ENCODE measurements at places on chromosomes 3 and 15.

GRCh38 chr3:170465955-170466354 lies 47.3 kb downstream of the CLDN11 start:
- no peak for DNase-seq

GRCh38 chr3:62872318-62872717 lies 2.9 kb downstream of the CADPS start:
- DNase-seq = no peak

GRCh38 chr3:184570489-184570888 lies 8.9 kb downstream of the EPHB3 start:
- no peak for DNase-seq

DNA sequence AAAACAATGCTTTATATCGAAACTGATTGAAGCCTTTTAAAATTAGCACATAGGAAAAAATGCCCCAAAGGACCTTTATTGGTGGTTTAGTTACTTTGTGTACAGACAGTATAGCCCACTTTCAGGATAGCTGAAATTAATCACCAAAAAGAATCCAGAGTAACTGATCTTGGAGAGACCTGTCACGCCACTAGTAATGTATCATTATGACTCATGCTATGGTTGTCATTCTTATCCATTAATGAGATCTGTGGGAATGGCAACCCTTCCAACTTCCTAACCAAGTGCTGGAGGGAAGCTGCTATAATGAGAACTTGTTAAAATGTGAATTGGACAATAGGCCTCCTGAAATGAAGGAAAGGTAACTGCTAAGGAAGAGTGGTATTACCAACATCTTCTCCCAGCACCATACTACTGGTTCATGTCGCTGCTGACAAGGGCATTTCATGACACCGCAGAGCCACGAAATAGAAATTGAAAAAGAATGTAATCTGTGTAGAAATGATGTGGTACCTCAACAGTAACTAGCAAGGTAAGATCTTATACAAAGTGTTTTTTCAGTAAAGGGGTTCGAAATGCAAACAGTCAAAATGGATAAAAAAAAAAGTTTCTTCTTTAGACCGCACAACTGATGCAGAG lies 7.1 kb upstream of the EMC4 start:
- no peak for DNase-seq

- peak; percentile 11 for DNase-seq
Observed at GRCh38 chr3:184874709-184875644, 63.0 kb downstream of the VPS8 start.

GRCh38 chr3:125067225-125067624 lies 11.4 kb upstream of the HEG1 start:
- no peak for DNase-seq

DNA sequence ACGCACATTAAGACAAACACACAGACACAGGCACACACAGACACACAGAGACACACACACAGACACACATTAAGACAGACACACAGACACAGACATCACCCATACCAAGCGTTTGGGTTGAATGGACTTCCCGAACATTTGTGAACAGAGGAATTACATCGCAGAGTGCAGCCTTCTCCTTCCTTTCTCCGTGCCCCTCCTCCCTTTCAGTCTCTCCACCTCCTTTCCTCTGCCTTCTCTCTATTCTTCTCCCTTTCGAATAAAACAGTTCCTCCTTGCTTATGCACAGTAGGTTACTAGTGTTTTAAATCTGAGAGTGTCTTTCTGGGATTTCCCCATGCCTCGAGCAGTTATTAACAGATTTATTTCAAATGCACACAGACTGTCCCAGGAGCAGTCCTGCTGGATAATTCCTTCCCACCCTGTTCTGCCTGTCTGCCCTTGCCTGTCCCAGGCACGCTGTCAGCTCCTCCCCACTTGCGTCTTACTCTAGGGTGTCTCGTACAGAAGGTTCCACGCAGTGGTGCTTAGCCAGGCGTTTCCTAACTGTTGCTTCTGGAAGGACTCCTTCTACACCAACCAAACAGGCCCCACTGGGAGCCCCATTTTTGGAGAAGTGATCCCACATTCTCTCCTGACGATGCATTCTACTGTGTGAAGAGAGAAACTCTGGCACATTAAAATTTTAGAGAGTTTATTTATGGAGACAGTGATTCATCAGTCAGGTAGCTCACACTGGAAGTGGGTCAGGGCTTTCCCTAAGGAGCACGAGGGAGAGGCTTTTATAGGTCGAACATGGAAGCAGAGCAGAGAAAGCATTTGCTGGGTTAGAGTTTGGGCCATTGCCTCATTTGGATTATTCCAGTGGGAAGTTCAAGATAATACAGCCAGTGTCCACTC lies 163.8 kb downstream of the SV2B start:
- DNase-seq = peak; percentile 28

DNA sequence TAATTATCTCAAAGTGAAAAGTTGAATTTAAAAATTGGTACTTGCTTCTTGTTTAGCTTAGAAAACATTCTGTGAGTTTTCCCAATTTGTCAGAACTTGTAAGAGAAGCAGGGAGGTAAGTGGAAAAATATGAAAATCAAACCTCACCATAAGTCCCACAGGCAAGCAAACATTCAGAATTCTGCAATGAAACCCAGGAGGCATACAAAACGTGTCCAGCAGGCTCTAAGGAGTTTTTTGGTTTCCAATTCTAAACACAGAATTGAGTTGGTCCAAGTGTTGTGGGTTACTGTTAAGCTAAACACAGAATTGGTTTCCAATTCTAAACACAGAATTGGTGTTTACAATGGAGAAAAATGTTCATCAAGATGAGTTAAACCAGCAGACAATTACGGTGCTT lies 27.1 kb upstream of the ACKR4 start:
- no peak for DNase-seq

GRCh38 chr3:111667621-111668239 lies 72.6 kb upstream of the ZBED2 start:
- DNase-seq = peak; percentile 41

- DNase-seq = no peak
Observed at GRCh38 chr3:13013994-13014754, 59.1 kb downstream of the IQSEC1 start.

- peak; percentile 71 for DNase-seq
Observed at GRCh38 chr15:92617549-92618520, 37.7 kb downstream of the FAM174B start.

DNA sequence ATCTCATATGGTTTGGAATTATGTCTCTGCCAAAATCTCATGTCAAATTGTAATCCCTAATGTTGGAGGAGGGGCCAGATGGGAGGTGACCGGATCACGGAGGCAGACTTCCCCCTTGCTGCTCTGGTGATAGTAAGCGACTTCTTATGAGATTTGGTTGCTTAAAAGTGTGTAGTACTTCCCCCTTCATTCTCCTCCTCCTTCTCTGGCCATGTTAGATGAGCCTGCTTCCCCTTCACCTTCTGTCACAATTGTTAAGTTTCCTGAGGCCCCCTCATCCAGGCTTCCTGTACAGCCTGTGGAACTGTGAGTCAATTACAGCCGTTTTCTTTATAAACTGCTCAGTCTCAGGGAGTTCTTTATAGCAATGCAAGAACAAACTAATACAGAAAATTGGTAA lies 51.1 kb downstream of the NEDD4 start:
- DNase-seq = no peak

- DNase-seq = peak; percentile 74
Observed at GRCh38 chr3:34683851-34684250, 885.4 kb downstream of the PDCD6IP start.

GRCh38 chr3:128845119-128845777 lies 34.2 kb upstream of the ACAD9 start:
- no peak for DNase-seq

- DNase-seq = no peak
Observed at GRCh38 chr15:47768735-47769134, 51.4 kb downstream of the SEMA6D start.

DNA sequence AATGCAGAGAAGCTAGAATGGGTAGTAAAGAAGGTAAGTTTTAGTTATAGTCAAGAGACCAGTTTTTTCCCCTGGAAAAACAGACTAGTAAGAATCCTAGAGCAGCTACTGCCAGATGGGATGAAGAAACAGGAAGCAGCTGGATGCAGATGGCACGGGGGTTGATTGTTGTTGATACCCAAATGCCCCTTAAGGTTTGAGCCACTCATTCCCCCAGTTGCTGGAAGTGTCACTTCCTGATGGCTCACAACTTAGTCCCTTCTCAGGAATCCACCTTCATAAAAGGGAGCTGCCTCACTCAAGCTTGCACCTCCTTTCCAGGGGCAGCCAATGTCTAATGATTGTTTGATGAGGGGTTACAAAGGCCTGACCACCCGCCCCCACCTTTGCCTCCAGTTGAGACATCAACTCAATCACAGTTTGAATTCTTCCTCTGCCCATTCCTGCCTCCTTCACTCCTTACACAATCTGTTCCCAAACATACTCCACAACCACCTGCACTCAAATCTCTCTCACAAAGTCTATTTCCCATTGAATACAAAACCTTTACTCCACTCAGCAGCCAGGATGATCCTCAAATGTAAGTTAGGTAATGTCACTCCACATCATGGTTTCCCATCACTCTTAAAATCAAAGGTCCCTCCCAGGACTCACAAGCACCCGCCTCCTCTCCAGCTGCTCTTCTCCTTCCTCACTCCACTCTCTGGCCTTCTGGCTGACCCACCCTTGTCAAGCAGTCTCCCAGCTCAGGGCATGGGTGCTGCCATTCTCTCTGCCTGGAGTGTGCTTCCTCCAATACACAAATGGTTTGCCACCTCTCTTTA lies 450.1 kb upstream of the THBS1 start:
- DNase-seq = no peak

DNA sequence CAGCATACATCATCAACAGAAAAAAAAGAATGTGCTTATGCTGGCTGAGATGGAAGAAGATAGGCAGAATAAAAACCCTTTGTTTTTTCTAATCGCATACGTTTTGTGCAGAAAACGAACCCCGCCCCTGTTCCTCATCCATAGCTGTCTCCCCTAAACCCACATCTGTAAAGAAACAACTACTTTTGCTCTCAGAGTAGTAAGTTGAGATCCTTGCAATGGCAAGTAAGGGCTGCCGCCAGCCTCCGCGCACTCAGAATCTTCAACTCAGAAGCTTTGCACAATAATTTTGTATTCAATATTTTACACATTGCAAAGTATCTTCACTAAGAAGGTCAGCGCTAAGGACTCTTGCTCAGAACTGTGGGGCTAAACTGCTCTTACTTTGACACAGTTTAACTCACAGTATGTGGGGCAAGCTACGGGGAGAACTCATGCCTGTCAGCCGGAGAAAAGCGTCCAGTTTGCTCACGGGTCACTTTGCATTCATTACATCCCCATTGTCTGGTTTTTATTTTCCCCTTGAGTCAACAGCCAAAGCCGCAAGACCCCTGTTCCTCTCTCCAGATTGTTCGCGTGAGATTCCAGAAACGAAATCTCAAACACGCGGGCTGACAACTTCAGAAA lies 1.0 kb downstream of the LYSMD4 start:
- no peak for DNase-seq

DNA sequence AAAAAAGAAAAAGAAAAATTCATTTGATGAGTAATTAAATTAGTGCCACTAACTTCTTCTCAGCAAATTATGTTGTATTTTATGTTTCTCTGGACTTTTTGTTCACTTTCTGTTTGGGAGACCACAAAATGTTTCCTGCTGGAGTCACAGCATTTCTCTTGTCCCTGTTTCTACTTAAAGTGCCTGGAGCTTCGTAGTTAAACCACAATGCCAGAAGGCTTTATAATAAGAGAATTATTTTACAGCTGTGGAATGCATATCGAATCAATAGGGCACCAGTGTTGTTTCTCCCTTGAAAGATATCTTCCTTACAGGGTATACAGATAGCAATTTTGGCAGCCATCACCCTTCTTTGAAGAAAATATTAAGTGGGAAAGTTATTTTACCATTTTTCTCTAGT lies 3.2 kb downstream of the DTWD1 start:
- DNase-seq = no peak

DNA sequence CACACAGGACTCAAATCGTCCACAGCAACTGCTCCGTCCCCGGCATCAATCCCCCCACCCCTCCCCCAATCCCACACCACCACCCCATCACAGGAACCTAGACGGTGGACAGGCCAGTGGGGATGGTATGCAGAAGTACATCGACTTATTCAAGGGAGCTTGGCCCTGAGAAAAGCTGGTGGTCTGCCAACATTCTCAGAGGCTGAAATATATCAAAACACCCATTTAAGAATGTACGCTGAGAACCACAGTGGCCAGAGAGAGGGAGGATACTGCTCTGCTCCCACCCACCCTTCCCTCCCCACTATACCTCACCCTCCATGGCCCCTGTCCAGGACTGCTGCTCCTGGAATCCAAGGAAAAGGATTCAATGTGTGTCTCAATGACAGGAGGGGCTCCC lies 12.4 kb upstream of the USP3 start:
- no peak for DNase-seq

- DNase-seq = no peak
Observed at GRCh38 chr3:72355168-72355567, 493.1 kb downstream of the SHQ1 start.

DNA sequence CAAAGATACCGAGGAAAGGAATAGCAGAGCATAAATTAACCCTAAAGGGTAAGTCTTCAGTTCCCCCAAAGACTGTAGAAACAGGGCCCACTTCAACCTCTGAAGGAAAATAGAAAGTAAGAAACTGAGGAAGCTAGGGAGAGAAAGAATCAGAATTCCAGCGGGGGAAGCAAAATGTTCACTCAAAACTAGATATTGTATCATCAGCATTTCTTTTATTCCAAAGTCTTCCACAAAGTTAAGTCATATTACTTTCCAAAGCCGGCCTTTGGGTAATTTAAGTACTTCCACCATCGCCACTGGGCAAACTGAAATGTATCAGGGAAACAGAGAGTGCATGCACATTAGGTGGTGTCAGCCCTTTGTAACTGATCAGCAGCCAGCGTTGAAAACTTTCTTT lies 88.3 kb downstream of the RSL24D1 start:
- DNase-seq = no peak

GRCh38 chr15:66389859-66390381 lies 3.2 kb downstream of the MAP2K1 start:
- no peak for DNase-seq

DNA sequence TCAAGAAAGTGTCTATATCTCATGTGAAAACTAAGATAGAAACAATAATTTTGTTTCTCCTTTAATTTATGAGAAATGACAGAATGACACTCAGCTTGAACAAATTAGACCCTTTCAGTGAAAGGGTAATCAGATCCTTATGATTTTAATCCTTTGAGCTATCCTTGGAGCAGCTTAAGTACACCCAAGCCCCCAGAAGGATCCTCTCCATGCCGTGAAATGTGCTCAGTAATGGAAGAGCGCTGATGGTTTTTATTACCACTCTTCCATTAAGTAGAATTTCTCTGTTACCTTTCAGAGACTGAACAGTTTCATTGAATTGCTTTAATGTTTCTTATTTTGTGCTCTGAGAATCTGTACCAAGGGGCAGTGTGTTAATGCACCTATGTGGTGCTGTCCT lies 54.3 kb downstream of the HMG20A start:
- no peak for DNase-seq
